Pancreas (tissue), 10 donors: ENCODE measurements at places on chromosomes 4 and X. TPM values are rescaled to one million over a fixed set of nuclear protein-coding genes. Genes with fewer than 3 reads are reported as not detected.

DNA sequence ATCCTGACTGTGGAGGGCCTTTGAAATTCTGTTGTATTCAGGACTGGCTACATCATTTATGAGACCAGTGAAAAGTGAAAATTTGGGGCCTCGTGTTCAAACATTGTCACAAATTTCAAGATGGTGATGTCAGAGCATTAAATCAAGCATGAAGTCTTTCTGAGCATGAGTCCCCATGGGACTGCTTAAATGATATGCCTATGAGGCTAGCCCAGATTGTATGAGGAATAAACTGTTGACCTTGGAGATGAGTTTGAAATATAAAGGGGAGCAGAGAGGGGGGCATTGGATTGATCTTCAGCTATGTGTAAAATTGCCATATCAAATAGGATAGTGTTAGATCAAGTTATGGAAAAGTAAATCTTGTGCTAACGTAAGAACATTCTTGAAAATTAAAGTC is 230.0 kb downstream of the SPANXN3 start:
- H3K4me1 ChIP-seq = no peaks in the 10 kb centered on the region
- no peak overlapping the region for H3K27ac ChIP-seq
- no peak overlapping the region for H3K4me3 ChIP-seq
- H3K27me3 ChIP-seq = no peaks in the 10 kb centered on the region
- no peaks in the 10 kb centered on the region for H3K36me3 ChIP-seq

DNA sequence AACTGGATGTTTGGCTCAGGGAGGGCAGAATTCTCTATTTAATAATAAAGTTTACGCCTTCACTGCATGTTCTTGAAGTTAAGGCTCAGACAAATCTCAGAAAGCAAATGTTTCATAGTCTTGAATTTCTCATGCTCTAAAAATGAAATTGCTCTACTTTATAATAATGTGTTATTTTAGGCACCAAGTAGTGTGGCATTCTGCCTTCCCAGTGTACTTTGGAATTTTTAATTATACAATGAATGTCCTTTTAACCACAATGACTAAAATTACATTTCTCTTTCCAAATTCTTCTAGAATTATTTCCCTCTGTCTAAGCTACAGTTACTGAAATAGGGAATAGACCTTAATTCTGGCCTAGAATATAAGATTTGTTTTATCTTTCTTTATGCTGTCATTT is 97.9 kb upstream of the PDE5A start:
- H3K27me3 ChIP-seq = no peaks in the 10 kb centered on the region
- no peak overlapping the region for H3K4me3 ChIP-seq
- no peak for DNase-seq
- peaks cover 5% of the 10 kb centered on the region for H3K4me1 ChIP-seq
- H3K27ac ChIP-seq = no peak overlapping the region

DNA sequence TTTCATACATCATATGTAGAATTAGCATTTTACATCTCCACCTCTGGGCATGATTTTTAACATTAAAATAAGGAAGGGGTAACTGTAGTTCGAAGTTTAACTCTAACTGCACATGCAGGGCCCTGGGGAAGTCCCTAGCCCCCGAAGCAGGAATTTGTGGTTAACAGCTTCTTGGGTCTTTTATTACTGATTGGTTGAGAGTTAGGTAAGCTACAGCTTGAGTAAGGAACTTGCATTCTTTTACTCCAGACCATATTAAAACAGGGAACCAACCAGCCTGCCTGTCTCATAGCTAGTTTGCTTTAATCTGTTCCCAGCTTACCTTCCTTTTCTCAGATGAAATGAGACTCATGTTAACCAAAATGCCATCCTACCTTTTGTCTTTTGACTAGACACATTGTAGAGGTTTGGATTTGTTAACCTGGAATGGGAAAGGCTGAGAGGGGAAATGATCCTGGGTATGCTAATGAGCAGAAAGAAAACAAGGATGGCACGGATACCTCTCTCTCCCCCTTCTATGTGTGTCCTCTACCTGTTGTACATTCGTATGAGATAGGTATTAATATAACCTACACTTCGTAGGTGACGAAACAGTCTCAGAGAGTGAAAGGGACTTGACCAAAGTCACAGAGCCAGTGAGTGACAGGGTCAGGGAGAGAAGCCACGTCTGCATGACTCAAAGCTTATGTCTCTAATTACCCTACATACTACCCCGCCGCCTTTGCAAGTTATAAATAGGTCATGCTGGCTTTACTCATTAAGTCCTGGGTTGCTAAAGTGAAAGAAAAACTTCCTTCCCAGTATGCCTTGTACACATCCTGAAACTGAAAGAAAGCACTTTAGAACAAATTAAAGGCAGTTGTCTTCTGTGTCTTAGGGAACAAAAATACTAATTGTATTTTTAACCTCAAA is 119.5 kb upstream of the AFF2 start:
- no peak overlapping the region for H3K27ac ChIP-seq
- DNase-seq = no peak
- H3K36me3 ChIP-seq = no peaks in the 10 kb centered on the region
- H3K4me1 ChIP-seq = no peaks in the 10 kb centered on the region

GRCh38 chrX:71935476-71935875 is 24.8 kb downstream of the NHSL2 start:
- H3K27ac ChIP-seq = no peak overlapping the region
- no peaks in the 10 kb centered on the region for H3K4me1 ChIP-seq
- no peak for DNase-seq
- H3K36me3 ChIP-seq = no peaks in the 10 kb centered on the region
- H3K27me3 ChIP-seq = no peaks in the 10 kb centered on the region

Gene UCP1
- total RNA-seq = not detected

Gene RENBP
- total RNA-seq = 1.1 TPM

Gene AR
- 2.9 TPM for total RNA-seq

Gene IL1RAPL2
- total RNA-seq = not detected

Gene STATH
- total RNA-seq = not detected
